Stimulated activated CD4-positive, alpha-beta T cell treated with anti-CD3 and anti-CD28 coated beads, Interleukin-2, amount 100 ng/mL, for 24 hours (primary cell): ENCODE measurements at places on chromosomes 3 and 15.

DNA sequence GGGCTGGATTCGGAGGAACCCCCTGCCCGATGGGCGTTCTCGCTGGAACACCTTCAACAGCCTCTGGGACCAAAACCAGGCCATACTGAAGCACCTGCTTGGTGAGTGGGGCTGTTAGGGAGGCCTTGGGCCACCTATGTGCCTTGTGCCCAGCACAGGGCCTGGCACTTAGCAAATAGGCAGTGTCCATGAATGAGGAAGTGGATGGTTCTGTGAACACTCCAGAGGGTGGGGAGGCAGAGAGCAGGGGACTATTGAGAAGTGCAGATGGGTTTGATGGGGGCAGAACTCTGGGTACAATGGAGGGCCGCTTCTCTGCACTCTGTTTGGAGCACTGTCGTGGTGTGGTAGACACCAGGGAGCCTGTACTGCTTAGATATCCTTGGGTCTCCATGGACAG lies 1.5 kb downstream of the ECE2 start:
- no peak for DNase-seq

DNA sequence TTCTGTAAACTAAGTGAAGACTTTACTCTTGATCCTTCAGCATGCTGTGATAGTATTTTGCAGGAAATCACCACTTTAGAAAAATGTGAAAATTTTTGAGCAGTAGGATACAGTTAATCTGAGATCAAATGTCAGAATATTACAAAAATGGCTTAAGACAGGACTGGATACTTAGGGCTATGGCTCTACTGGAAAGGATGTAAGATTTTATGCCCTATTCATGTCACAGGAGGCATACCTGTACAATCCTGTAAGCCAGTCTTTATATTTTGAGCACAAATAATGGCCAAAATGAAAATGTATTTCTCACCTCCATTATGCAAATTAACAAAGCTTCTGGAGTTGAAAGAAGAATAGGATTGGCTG lies 8.6 kb upstream of the TGFBR2 start:
- no peak for DNase-seq

- DNase-seq, result no peak
Observed at GRCh38 chr3:117200962-117201361, 491.4 kb downstream of the TUSC7 start.

GRCh38 chr3:2363854-2364253 lies 265.2 kb downstream of the CNTN4 start:
- no peak for DNase-seq

GRCh38 chr3:4284865-4285264 lies 18.3 kb upstream of the SETMAR start:
- DNase-seq, result no peak
